ENCODE measurements at places on chromosomes 5 and 9. TPM values are rescaled to one million over a fixed set of nuclear protein-coding genes. Genes with fewer than 3 reads are reported as not detected.

The C6 gene
- total RNA-seq = 1.6 TPM

- DNase-seq = peak; percentile 14
Observed at GRCh38 chr9:98774746-98775145, 21.6 kb downstream of the ANKS6 start.

The PRRC1 gene
- 84.7 TPM for total RNA-seq

GRCh38 chr5:74976651-74977050 is 75.7 kb downstream of the GCNT4 start:
- no peak for DNase-seq

- no peak for DNase-seq
Observed at GRCh38 chr9:35753466-35753865, 610 bp downstream of the MSMP start.

- no peak for DNase-seq
Observed at GRCh38 chr5:71732011-71732410, 12.9 kb downstream of the CARTPT start.

The SPATA6L gene
- total RNA-seq = 0.69 TPM

The PTGS1 gene
- 4.8 TPM for total RNA-seq

- no peak for DNase-seq
Observed at GRCh38 chr5:116084287-116084691, 536 bp upstream of the COMMD10 start.
